ENCODE measurements at places on chromosomes 6 and 20. TPM values are rescaled to one million over a fixed set of nuclear protein-coding genes. Genes with fewer than 3 reads are reported as not detected.

RHAG gene
- total RNA-seq: 0.42 TPM

RAD21L1 gene
- not detected for total RNA-seq

KIF3B gene
- total RNA-seq: 25.1 TPM

BMP2 gene
- 6.8 TPM for total RNA-seq

RBM24 gene
- total RNA-seq: 10.9 TPM

RFX6 gene
- not detected for total RNA-seq

ADGB gene
- not detected for total RNA-seq

CPXM1 gene
- not detected for total RNA-seq

OR12D3 gene
- total RNA-seq: not detected

Measured in esophagus muscularis mucosa (tissue), 4 donors.